Hepatocyte (in vitro differentiated cells): ENCODE measurements at places on chromosomes 7 and 10.

DNA sequence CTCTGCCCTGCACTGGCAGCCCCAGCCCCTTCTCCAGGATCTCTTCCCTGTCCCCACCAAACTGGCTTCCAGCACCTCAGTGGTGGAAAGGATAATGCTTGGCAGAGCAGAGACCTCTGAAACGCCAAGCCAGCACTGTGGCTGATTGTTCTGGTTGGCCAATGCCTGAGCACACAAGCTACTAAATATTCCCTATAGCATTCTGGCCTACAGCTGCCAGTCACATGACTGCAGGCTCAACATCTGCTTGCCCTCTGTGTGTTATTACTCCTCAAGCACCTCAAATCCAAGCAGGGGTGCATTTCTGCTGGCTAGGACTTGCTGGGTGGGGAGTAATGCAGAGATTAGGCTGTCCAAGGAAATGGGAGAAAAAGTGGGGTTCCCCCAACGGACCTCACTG, 6.1 kb downstream of the TBATA start:
- no peak overlapping the region for H3K4me3 ChIP-seq
- H3K36me3 ChIP-seq: no peaks in the 10 kb centered on the region
- H3K27ac ChIP-seq: no peak overlapping the region
- H3K4me1 ChIP-seq: peaks cover 4% of the 10 kb centered on the region

DNA sequence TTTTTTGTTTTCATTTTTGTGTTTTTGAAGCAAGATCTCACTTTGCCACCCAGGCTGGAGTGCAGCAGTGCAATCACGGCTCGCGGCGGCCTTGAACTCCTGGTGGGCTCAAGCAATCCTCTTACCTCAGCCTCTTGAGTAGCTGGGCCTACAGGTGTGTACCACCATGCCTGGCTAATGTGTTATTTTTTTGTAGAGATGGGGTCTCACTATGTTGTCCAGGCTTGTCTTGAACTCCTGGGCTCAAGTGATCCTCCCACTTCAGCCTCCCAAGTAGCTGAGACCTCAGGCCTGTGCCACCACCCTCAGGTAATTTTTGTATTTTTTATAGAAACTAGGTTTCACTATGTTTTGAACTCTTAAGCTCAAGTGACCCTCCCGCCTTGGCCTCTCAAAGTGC, 14.8 kb downstream of the PRKRIP1 start:
- no peaks in the 10 kb centered on the region for H3K36me3 ChIP-seq
- no peak for DNase-seq
- no peak overlapping the region for H3K27ac ChIP-seq
- H3K4me3 ChIP-seq: no peak overlapping the region

- H3K27ac ChIP-seq: no peak overlapping the region
- no peaks in the 10 kb centered on the region for H3K27me3 ChIP-seq
- no peak overlapping the region for H3K4me3 ChIP-seq
- H3K36me3 ChIP-seq: no peaks in the 10 kb centered on the region
Observed at GRCh38 chr7:105216786-105217185, 171.9 kb downstream of the SRPK2 start.

- no peak overlapping the region for H3K4me3 ChIP-seq
- no peaks in the 10 kb centered on the region for H3K27me3 ChIP-seq
- no peaks in the 10 kb centered on the region for H3K36me3 ChIP-seq
- DNase-seq: no peak
- H3K4me1 ChIP-seq: no peaks in the 10 kb centered on the region
Observed at GRCh38 chr10:131086094-131086493, 225.4 kb downstream of the TCERG1L start.

- no peaks in the 10 kb centered on the region for H3K4me1 ChIP-seq
- H3K27me3 ChIP-seq: no peaks in the 10 kb centered on the region
- no peak overlapping the region for H3K27ac ChIP-seq
- no peak for DNase-seq
Observed at GRCh38 chr7:16106300-16106699, 315.0 kb downstream of the CRPPA start.

GRCh38 chr7:116984917-116985316, 31.6 kb downstream of the ST7 start:
- H3K4me1 ChIP-seq: no peaks in the 10 kb centered on the region
- DNase-seq: peak; percentile 11
- H3K27ac ChIP-seq: no peak overlapping the region
- H3K27me3 ChIP-seq: no peaks in the 10 kb centered on the region

GRCh38 chr10:92527716-92528115, 46.2 kb downstream of the IDE start:
- no peak overlapping the region for H3K4me3 ChIP-seq
- no peak overlapping the region for H3K27ac ChIP-seq
- H3K4me1 ChIP-seq: no peaks in the 10 kb centered on the region
- DNase-seq: no peak
- no peaks in the 10 kb centered on the region for H3K27me3 ChIP-seq

GRCh38 chr10:15715619-15716227, 4.0 kb downstream of the ITGA8 start:
- peaks cover 20% of the 10 kb centered on the region for H3K27me3 ChIP-seq
- peak; percentile 20 for DNase-seq
- no peaks in the 10 kb centered on the region for H3K4me1 ChIP-seq
- H3K4me3 ChIP-seq: no peak overlapping the region
- H3K27ac ChIP-seq: no peak overlapping the region
- H3K36me3 ChIP-seq: no peaks in the 10 kb centered on the region

DNA sequence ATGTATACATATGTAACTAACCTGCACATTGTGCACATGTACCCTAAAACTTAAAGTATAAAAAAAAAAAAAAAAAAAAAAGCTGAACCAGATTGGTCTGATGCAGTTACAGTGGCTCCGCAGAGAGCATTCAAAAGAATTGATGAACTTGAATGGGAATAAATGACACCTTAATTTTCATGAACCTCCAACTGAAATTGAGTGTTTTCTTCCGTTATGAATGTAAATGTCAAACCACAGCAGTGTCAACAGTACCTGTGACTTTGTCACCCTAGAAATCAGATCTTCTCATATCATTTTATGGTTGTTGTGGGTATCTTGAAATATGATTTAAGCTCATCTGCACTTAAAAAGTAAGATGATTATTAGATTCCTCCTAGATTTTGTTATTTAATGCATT, 32.7 kb upstream of the SRGN start:
- H3K4me1 ChIP-seq: no peaks in the 10 kb centered on the region
- no peak for DNase-seq
- no peaks in the 10 kb centered on the region for H3K27me3 ChIP-seq
- no peak overlapping the region for H3K27ac ChIP-seq
- H3K4me3 ChIP-seq: no peak overlapping the region

- H3K27ac ChIP-seq: no peak overlapping the region
- no peak for DNase-seq
- H3K4me3 ChIP-seq: no peak overlapping the region
- H3K4me1 ChIP-seq: no peaks in the 10 kb centered on the region
- H3K27me3 ChIP-seq: no peaks in the 10 kb centered on the region
- no peaks in the 10 kb centered on the region for H3K36me3 ChIP-seq
Observed at GRCh38 chr7:12921751-12922345, 234.4 kb downstream of the ARL4A start.

DNA sequence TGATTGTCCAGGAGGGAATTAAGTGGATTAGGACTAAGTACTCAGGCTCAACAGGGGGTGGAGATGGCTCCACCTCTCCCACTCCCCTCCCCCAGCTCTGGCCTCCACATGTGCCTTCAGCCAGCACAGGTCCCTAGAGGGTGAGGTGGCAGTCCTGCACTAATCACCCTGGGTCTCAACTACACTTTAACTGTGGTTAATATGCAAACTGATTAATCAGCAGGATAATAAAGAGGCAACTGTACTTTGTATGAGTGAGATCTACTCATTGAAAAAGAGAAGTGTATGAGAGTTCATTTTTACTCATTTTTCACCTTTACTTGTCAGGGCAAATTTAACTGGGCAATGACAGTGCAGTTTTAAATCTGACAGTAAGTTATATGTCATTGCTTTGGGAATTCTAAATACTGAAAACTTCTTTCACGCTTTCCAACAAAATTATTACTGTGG, 223.8 kb upstream of the CCDC6 start:
- peak; percentile 36 for DNase-seq
- no peaks in the 10 kb centered on the region for H3K27me3 ChIP-seq
- no peak overlapping the region for H3K27ac ChIP-seq
- H3K4me1 ChIP-seq: peaks cover 10% of the 10 kb centered on the region

DNA sequence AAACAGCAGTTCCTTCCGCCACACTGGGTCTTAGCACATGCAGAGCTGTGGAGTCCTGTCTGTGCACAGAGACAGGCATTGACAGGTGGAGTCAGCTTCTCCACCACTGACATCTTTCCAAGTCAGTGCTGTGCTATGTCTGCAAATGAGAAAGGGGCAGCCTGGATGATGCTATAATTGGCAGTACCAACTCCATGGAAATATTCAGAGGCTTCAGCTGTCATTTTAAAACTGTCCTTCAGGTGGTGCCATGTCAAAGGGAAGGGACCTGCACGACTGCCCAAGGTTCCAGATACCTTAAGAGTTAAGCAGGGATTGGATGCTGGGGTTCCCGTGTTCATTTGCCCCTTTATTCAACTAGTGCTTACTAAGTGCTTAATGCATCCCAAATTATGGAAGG, 258.0 kb upstream of the PRKCQ start:
- no peaks in the 10 kb centered on the region for H3K27me3 ChIP-seq
- no peak for DNase-seq
- H3K4me1 ChIP-seq: no peaks in the 10 kb centered on the region
- H3K36me3 ChIP-seq: no peaks in the 10 kb centered on the region
- H3K27ac ChIP-seq: no peak overlapping the region
- H3K4me3 ChIP-seq: no peak overlapping the region

GRCh38 chr7:92799446-92800211, 36.7 kb downstream of the CDK6 start:
- DNase-seq: no peak
- H3K27ac ChIP-seq: no peak overlapping the region
- H3K36me3 ChIP-seq: no peaks in the 10 kb centered on the region
- no peaks in the 10 kb centered on the region for H3K27me3 ChIP-seq

GRCh38 chr7:49060743-49061142, 136.4 kb downstream of the CDC14C start:
- H3K27me3 ChIP-seq: no peaks in the 10 kb centered on the region
- H3K36me3 ChIP-seq: no peaks in the 10 kb centered on the region
- no peak overlapping the region for H3K27ac ChIP-seq
- DNase-seq: no peak

DNA sequence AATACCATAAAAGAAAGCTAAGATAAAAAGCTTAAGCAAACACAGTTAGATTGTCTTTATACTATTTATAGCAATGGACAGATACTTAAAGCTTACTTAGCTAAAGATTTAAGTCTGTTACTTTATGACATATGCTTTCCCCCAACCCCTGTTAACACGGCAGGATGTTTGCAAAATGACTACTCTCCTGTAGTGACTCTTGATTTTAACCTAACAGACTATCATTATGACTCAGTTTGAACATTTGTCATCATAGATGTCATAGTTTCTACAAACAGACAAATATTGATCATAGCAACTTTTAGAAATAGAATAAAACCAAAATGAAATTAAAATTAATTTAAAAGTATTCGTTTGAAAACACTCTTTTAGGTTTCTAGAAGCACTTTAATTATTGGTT, 7.8 kb upstream of the COMMD3 start:
- peaks cover 6% of the 10 kb centered on the region for H3K27me3 ChIP-seq
- H3K4me3 ChIP-seq: no peak overlapping the region
- H3K4me1 ChIP-seq: no peaks in the 10 kb centered on the region

- H3K4me1 ChIP-seq: no peaks in the 10 kb centered on the region
- no peak for DNase-seq
- no peaks in the 10 kb centered on the region for H3K27me3 ChIP-seq
Observed at GRCh38 chr10:128063736-128064107, 62.5 kb downstream of the MKI67 start.

- no peak overlapping the region for H3K4me3 ChIP-seq
- no peak overlapping the region for H3K27ac ChIP-seq
- H3K4me1 ChIP-seq: peaks cover 8% of the 10 kb centered on the region
- H3K36me3 ChIP-seq: no peaks in the 10 kb centered on the region
- no peaks in the 10 kb centered on the region for H3K27me3 ChIP-seq
Observed at GRCh38 chr7:47982610-47983009, 3.2 kb upstream of the HUS1 start.

DNA sequence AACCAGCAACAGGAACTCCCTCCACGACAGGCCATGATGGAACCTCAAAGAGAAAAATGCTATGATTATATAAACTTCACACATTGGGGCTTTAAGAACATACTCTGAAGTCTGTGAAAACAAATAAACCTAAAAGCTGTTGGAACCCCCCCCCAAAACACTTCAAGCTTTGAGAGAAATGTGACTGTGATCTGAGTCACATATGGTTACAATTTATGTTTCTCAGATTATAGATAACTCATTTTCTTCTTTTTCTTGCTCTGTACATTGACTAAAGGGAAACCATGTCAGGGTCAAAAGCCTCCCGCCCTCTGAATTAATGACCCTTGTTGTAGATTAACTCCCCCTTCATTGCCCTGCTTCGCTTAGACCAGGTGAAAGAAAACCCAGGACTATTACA, 15.8 kb downstream of the VOPP1 start:
- no peaks in the 10 kb centered on the region for H3K4me1 ChIP-seq
- no peaks in the 10 kb centered on the region for H3K36me3 ChIP-seq
- H3K4me3 ChIP-seq: no peak overlapping the region
- H3K27ac ChIP-seq: no peak overlapping the region
- DNase-seq: no peak

- H3K36me3 ChIP-seq: no peaks in the 10 kb centered on the region
- peaks cover 5% of the 10 kb centered on the region for H3K4me1 ChIP-seq
- no peaks in the 10 kb centered on the region for H3K27me3 ChIP-seq
- no peak for DNase-seq
- H3K27ac ChIP-seq: no peak overlapping the region
- H3K4me3 ChIP-seq: no peak overlapping the region
Observed at GRCh38 chr7:155840909-155841308, 28.6 kb upstream of the SHH start.

DNA sequence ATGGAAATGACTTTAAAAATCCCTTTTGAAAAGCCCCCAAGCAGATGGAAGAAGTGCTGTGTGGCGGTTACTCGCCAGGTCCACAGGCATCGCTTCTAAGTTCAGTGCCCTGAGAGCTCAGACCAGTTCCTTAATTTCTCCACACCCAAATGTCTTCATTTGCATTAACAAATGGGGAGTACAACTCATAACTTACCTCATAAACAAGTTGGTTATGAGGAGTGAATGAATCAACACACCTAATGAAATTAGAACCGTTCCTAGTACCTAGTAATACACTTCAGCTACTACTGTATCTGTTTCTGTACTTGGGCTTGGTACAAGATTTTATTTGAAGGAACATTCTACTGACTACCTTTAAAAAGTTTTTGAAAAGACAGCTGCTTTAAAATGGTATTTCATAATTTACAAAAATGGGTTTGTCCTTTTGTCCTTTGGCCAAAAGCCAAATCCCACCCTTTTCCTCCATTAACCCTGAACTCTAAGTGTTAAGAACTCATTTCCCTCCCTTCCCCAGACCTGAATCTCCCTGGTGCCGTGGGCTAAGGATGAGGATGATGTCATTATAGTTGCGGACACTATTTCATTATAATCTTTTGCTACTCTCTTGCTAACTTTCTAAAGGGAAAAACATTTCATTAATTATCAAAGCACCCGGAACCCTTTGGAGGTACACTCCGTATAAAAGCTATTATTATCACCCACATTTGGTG, 221.5 kb upstream of the CELF2 start:
- no peaks in the 10 kb centered on the region for H3K36me3 ChIP-seq
- peak; percentile 23 for DNase-seq
- no peaks in the 10 kb centered on the region for H3K27me3 ChIP-seq
- H3K4me3 ChIP-seq: no peak overlapping the region
